Putamen (tissue), 1 donor: ENCODE measurements at places on chromosomes 4 and X.

GRCh38 chrX:145464650-145465049 is 217.3 kb downstream of the SPANXN1 start:
- no peak for DNase-seq

DNA sequence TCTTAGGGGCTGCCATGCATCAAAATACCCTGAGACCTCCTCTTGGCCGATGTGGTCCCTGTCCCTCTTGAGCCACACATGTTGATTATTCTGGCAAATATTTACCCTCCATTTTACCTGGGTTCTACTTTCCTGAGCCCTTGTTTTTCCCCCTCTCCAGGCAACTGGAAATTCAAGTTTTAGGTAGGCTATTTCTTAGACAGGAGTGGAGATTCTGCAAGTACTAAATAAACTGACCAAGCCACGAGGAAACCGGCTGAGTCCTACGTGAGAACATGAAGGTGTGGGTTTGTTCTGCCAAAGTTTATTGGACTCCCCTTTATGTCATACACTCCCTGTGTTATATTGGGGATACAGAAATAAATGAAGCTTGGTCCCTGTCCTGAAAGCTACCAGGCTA is 88.1 kb downstream of the RTL5 start:
- no peak for DNase-seq

DNA sequence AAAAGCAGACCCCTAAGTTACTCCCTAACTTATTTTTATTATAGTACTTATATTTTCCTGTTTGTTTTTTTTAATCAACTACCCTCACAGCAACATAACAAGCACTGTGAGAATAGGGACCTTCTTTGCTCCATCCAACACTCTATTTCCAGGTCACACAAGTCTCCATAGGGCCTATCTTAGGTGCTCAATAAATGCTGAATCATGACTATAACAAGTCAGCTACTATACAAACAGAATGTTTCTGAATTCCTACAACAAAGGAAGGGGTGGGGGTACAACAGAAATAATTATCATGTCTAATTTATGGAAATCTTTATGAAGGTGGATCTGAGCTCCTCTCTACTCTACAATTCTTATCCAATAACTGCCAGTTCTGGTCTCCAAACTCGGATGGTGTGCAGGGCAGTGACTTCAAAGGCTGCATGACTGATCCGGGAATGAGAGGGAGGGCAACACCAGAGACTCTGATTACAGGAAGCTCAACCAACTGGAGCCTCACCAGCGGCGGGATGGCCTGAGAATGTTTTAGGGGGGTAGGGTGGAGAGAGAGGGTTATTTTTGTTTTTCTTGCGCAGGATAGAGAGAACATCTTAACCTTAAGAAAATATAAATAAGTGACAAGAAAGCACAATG is 71.1 kb downstream of the HADH start:
- DNase-seq, result no peak

- no peak for DNase-seq
These were observed 31.5 kb downstream of the NOP14 start for GRCh38 chr4:2931512-2932301.

DNA sequence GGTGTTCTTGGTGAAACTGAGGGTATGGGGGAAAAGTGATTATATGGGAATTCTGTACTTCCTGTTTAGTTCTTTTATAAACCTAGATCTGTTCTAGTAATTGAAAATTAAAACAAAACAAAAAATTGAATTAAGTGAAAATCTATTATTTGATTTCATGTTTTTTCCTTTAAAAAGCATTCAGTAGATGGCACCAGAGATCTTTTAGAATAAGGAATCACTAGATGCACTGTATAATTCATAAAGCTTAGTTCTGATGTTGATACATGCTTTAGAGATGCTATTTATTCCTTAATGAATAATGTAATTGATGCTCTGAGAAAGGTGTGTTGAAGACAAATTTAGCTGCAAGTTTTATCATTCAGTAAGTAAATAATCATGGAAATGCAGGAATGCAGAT is 87.3 kb downstream of the LCORL start:
- DNase-seq, result no peak

DNA sequence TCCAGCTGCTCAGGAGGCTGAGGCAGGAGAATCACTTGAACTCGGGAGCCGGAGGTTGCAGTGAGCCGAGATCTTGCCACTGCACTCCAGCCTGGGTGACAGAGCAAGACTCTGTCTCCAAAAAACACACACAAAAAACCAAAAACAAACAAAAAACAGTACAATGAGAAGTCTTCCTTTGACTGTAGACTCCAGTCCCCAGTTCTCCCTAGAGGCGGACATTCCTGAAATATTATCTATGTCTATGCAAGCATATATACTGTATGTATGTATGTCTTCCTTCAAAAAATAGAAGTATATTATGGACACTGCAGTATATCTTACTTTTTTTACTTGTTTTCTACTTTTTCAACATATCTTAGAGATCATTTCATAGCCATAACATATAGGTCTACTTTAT is 10.2 kb upstream of the FGF2 start:
- no peak for DNase-seq

DNA sequence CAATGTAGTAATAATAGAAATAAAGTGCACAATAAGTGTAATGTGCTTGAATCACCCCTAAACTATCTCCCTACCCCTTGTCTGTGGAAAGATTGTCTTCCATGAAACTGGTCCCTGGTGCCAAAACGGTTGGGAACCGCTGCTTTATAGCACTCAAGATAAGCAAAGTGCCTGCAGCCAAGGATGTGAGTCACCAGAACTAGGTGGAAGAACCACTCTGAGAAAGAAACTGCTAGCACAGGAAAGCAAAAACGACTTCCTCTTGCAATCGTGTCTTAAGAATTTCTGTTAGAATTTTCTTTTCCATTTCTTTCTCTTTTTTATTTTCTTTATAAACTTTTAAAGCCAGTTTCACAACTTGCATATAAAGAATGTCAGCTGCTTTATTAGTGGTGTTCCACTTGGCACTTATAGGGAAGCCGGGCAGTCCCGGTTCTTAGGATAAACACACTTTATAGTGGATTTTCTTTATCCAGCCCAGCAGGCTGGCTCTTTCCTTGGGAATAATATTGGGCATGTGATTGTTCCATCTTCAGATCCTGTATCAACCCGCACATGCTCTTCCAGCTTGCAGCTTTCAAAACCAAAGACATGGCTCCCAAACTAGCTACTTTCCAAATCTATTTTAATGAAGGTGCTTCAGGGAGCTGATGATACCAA is 32.3 kb upstream of the CXCL8 start:
- DNase-seq, result no peak

DNA sequence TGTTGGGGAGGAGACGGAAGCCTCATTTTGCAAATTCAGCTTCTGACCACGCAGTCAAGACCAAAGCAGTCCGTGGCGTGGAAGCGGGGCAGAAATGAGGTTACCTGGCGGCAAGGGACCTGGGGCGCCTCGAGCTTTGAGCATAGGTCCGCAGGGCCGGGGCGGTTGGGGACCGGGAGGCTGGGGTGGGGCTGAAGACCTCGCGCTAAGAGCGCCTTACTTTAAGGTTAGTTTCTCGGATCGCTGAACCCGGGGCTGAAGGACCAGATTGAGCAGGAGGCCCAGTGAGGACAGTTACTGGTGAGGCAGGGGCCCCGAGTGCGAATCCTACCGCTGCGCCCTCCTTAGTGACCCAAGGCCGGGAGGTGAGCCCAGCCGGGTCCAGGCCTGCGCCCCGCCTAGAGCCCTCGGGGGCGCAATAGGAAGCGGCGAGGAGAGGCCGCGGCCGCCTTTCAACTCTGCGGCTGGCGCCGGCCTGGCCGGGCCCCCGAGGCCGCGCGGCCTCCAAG is 7.5 kb downstream of the MSX1 start:
- no peak for DNase-seq

DNA sequence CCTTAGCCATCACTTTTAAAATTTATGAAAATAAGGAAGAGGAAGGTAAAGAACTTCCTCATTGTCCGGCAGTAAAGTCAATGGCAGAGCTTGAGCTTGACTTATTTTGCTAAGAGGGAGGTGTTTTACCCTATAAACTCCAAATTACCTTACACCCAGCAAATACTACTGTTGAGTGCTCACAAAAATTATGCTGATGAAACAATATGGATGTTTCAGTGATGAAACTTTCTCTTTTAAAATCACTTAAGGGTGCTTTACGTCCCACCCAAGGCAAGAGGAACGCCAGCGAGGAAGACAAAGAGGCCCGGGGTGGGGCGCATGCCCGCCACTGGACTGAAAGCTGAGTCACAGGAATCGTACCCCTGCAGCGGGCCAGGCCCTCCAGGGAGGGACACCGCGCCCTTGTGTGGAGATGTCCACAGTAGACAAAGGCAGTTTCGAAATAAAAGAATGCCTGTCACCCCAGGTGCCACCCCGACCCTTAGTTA is 560 bp upstream of the TMSB4X start:
- no peak for DNase-seq

GRCh38 chr4:79281566-79282359 is 44.1 kb downstream of the NAA11 start:
- no peak for DNase-seq

- peak; percentile 88 for DNase-seq
These were observed 267.1 kb downstream of the ARHGAP24 start for GRCh38 chr4:85741921-85742591.

GRCh38 chr4:112819729-112820128 is 182.8 kb downstream of the LARP7 start:
- DNase-seq, result no peak

DNA sequence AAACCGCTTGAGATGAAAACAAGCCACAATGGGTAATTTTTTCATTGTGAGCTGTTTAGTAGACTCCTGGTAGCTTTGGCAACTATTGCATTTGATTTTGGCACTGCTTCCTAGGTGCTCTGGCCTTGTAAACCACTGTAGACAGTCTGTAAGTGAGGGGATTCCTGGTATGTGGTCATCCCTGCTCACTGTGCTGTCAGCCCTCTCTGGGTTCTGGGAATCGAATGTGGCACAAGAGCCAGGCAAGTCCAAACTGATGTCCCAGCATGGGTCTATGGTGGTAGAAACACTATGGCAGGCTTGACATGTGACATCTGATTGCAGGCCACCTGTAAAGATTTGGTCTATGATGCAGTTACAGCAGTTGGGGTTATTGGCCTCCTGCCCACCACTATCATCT is 2.5 kb downstream of the USP51 start:
- DNase-seq, result peak; percentile 17

DNA sequence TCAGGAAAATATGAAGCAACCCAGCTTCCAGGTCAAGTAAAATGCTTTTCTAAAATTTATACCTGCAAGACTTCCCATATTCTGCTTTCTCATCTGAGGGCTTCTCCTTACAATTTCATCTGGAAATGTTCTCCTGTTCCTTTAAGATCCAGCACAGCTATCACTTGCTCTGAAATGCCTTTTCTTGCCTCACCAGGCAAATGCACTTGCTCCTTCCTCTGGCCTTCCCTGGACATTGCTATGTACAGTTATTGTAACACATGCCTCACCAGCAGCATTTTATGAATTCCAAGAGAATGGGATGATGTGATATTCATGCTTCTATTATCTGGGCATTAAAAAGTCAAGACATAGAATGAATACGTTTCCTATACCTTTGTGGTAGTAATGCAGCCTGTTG is 842.1 kb upstream of the INTU start:
- no peak for DNase-seq

- DNase-seq, result no peak
These were observed 65.0 kb downstream of the ZFYVE28 start for GRCh38 chr4:2353222-2354107.

- no peak for DNase-seq
These were observed 96.8 kb upstream of the WDR44 start for GRCh38 chrX:118249146-118249545.

DNA sequence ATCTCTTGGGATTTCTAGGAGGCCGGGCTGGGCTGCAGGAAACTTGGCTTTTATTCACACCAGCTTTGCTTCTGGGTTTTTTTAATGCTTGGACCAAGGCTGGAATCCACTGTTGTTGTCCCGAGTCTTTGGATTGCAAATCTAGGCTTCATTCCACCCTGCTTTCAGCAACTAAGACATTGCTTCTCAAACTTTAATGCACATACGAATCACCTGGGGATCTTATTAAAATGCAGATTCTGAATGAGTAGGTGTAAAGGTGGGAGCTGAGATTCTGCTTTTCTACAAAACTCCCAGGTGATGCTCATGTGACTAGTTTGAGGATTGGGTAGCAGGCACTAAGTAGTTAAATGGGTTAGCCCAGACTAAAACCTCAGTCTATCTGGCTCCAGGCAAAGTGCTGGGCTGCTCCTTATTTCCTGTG is 39.2 kb upstream of the GPC4 start:
- DNase-seq, result no peak

DNA sequence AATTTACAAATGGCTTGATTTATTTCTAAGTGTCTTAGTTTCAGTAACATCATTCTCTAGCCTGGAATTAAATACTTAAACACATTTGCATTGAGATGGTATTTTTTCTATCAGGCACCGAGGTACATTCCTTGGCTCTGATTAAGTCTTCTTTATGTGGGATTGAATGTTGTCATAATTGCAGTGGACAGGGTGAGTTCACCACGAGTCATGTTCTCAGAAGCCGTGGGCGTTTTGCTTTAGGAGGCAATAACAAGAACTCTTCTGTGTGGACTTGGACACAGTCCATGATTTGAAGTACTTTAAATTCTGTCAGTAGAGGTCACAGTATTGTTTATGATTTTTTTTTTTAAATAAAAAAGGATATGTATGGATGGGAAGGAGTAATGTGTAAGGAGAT is 57.1 kb upstream of the EFHC2 start:
- DNase-seq, result no peak

GRCh38 chr4:176261018-176261417 is 8.0 kb downstream of the ASB5 start:
- DNase-seq, result no peak

GRCh38 chrX:9864011-9864410 is 77.8 kb downstream of the SHROOM2 start:
- no peak for DNase-seq

DNA sequence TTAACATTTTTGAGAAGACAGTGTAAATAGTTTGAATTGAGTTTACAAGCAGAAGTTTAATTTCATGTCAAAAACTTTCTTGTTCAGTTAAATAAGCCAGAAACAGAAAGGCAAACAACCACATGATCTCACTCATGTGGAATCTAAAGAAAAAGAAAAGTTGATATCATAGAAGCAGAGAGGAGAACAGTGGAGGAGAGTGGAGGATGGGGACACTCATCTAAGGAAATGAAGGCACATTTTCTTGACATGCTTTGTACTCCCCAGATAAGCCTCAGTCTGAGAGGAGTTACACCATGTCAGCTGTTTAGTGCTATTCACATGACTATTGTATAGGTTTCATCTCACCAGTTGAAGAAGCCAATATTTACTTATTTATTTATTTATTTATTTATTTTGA is 13.5 kb downstream of the SNCA start:
- DNase-seq, result no peak

DNA sequence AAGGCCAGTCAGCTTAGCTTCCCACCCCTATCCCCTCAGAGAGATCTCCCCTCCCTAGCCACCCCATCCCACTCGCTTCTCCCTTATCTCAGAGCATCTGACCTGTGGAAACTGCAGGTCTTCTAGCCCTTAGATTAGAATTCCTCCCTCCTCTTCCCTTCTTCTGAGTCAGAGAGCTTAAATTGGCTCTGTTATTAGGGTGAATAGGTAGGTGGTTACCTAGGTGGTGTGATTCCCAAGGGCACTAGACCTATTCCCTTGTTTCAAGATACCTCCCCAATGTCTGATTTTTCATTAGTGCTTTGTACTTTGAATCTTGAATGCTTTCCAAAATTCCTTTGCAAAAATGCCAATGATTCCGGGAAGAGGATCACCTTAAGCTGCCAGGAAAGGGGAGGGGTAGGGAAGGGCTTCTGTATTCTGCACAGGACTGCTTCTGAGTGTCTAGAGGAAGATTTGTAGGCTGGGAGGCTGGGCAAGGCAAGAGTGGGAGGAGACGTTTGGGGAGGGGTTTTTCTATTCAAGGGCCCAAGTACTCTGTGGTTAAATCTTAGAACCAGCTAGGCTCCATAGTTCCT is 24.5 kb upstream of the MSN start:
- DNase-seq, result no peak

- DNase-seq, result no peak
These were observed 122.5 kb downstream of the NFKB1 start for GRCh38 chr4:102623622-102624021.
